ENCODE measurements at places on chromosomes 4 and X.

GRCh38 chrX:65587616-65588526 lies 53.3 kb upstream of the LAS1L start:
- no peak for DNase-seq

DNA sequence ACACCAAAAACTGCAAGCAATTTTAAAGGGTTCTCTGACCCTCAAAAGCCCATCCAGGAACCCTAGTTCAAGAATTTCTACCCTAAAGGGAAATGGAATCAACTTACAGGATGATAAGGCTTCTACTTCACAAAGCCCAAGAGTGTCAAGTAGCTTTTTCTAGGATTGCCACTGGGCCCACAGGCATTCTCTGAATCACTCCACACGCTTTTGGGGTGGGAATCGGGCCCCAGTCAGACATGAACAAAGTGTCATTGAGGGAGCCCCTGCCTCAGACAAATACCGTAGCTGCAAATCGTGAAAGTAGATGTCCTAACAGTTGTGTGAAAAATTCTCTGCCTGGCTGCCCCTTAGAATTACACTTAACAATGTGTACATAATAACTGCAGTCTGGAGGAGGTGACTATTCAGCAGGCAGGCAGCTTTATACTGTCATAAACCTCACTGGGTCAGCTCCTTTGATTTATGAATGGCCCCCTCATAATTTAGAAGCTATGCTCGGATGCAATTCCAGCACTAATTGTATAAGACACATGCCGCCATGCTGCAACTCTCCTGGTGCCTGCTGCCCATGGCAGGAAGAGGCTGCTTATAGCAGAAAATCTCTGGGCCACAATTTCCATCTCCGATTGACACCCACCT lies 36.7 kb downstream of the CHRDL1 start:
- DNase-seq, result no peak

GRCh38 chrX:2828344-2828958 lies at the start of gene GYG2:
Gene GYG2, plus strand, starts transcription at chrX:2828930. Its CDS starts 1,259 bp downstream, at chrX:2830189.
- no peak for DNase-seq

- no peak for DNase-seq
These were observed 4.9 kb upstream of the ZNF630 start for GRCh38 chrX:48076343-48076742.

GRCh38 chr4:38385093-38386004 lies 278.6 kb upstream of the KLF3 start:
- DNase-seq, result no peak

- no peak for DNase-seq
These were observed 53.4 kb downstream of the DKK2 start for GRCh38 chr4:106982711-106983211.

DNA sequence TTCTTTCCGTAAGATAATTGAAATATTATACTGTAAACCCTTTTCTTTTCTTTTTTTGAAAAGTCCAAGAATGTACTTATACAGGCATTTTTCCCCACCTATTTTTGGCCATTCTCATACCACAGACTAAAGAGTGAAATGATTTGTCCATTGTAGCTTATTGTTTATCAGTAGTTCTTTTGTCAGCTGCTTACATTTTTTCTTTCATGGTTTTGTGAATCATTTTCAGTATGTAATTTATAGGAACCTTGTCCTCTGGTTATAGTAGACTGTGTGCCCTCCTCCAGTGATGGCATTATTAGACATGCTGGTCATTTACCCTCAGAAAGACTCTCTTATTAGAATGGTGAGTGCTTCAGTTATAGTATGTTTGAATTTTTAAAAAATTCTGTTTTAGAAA lies 56.7 kb downstream of the CCKAR start:
- no peak for DNase-seq

- DNase-seq, result no peak
These were observed 23.3 kb upstream of the BBS12 start for GRCh38 chr4:122709236-122709635.

- DNase-seq, result no peak
These were observed 193.0 kb downstream of the KLHL4 start for GRCh38 chrX:87710580-87710979.

- DNase-seq, result no peak
These were observed 287.1 kb downstream of the ANK2 start for GRCh38 chr4:113336556-113336955.

DNA sequence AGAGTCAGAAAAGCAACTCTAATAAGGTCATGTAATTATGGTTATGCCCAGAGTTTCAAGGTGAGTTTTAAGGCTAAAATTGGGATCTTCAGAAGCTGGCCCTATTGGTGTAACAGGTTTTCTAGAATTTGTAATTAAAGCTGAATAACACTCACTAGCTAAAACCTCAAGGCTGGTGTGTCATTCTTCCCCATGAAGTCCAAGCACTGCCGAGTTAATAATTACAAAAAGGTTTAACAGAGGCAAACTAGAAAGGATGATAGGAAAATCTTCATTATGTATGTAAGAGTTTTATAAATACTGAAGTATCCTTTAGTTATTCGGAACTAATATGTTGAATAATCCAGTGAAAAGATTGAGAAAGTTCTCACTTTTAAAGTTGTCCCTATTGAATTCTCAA lies 34.3 kb downstream of the MXRA5 start:
- no peak for DNase-seq

DNA sequence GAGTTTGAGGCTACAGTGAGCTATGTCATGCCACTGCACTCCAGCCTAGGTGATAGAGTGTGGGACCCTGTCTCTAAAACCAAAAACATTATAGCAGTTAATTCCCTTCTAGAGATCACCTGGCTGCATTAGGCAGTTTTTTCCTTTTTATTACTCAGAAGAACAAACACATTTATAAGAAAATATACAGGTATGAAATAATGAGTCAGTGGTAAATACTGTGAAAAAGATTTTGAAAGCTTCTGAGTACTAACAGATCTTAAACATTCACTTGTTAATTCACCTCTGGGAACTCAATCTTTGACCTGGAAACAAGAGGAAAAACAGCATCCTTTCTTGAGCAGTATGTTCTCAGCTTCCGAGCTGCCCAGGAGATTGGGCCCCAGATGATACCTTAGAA lies 64.1 kb downstream of the UCHL1 start:
- DNase-seq, result no peak

- no peak for DNase-seq
These were observed 193.8 kb upstream of the RBPJ start for GRCh38 chr4:26126994-26127393.

GRCh38 chr4:80035336-80035735 lies 37.7 kb downstream of the ANTXR2 start:
- DNase-seq, result no peak

- DNase-seq, result no peak
These were observed 9.0 kb downstream of the SSR4 start for GRCh38 chrX:153803211-153804099.

GRCh38 chr4:184838249-184839074 lies 12.7 kb upstream of the ACSL1 start:
- DNase-seq, result no peak

GRCh38 chr4:6657242-6658208 lies 17.0 kb downstream of the MRFAP1 start:
- no peak for DNase-seq

DNA sequence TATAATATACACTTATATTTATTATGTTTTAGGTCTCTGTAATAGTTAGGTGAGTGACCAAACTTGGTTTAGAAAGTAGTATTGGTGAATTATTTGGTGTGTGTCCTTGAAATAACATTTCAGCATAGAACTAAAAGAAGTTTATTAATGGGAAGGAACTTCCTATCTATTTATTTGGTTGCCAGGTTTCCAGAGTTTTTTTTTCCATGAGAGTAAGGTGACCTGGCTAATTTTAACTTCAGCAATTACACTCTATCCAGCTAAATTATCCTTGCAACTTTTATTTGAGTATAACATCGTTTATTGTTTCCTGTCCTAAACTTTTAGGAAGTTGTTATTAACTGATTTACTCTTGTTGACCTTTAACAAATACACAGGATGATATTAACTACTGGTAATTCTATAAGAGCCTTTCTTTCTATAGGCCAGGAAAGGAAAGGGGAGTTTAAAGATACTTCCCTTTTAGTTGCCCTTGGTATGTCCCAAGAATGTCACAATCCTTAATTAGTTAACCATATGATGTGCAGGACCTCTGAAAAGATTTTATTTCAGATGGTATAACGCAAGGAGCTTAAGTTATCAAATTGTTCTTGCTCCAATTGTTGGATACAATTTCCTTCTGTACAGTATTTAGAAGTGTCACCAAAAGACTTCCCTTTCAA lies 18.9 kb downstream of the PRDM8 start:
- DNase-seq, result no peak

DNA sequence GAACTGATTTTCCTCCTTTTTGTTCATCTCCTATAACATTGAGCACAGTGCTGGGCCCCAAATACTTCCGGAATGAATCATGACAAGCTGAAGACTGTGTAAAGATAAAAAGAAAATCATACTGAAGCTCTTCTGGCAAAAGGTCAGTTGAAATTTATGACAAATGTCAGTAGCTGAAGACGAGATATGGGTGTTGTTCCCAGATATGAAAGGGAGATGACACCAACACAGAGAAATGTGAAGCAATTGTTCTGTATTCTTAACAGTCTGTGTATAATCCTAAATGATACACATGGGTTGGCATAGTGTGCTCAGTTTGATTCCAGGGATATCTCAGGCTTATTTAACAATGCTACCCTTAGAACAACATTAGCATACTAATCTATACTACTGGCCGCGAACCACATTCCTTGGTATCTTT lies 170.5 kb upstream of the PITX2 start:
- no peak for DNase-seq

DNA sequence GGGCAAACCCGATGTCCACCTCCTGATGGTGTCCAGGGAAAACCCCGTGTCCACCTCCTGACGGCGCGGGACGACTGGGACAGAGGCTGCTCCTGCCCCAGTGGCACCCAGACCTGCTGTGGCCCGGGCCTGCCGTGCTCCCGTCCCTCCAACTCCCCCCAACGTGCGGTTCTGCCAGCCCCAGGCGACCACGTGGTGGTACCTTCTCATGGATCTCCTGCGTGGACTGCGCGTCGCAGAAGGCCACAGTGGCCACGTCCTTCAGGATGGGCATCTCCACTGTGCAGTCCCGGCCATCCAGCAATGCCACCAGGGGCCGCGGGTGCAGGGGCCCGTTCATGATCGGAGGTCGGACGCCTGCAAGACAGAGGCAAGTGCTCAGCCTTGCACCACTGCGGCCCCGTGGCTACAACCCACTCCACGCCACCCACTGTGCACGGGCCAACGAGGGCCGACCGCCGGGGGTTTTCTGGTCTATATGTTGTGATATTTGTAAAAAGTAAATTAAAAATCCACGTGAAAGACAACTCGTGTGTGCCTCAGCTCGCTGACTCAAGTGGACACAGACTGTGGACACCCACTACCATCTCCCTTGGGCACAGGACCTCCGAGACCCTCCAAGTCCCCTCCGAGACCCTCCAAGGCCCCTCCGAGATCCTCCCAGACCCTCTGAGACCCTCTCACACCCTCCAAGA lies 10.8 kb downstream of the CTBP1 start:
- no peak for DNase-seq

GRCh38 chr4:180169394-180169793 lies 2073.8 kb upstream of the TENM3 start:
- DNase-seq, result no peak

DNA sequence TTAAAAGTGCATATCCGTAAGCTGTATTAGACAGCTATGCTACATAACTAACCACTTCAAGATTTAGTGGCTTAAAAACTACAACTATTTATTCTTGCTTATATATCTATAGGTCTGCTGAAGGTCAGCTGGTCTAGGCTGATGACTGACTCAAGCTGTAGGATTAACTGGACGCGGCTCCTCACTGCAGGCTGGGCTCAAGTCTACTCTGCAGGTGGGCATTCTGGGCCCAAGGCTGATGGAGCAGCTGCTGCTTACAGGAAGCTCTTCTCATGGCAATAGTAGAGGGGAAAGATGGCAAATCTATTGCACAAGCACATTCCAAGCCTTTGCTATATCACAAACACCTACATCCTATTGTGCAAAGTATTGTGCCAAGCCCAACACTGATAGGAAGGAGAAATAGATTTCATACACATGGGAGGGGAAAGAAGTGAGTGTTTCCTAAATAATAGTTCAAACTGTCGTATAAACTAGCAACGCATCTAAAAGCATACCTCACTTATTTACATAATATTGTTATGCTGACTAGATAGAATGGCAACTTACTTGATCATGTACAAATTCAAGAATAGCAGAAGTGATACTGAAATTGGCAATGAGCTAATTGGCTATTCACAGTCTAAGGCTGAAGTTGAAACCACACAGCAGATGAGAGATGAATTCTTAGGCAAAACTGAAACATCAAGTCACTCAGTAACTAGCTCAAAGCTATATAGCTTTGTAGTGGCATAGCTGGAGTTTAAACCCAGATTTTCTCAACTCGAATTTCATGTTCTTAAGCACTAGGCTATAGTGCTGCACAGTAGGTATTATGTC lies 263.8 kb downstream of the NKX6-1 start:
- no peak for DNase-seq

- DNase-seq, result no peak
These were observed 2.3 kb downstream of the TBL1X start for GRCh38 chrX:9467146-9467545.

DNA sequence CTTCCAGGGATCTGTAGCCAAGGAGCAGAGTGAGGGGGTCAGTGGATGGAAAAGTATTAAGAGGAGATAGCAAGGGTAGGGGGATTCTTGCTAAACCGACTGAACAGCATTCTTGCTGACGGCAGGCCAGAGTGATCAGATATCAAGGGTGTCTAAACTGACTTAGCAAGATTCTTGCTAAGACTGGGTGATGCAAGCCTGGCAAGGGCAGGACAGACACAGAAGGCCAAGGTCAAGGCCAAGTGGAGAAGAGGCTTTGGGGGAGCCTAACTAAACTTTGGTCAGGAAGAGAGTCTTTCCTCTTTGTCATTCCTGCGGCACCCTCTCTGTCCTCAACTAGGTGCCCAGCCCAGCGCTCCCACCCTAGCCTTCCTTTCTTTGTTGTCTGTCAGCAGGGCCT lies 799 bp downstream of the XPNPEP2 start:
- DNase-seq, result no peak

- DNase-seq, result peak; percentile 73
These were observed 7.9 kb upstream of the CFP start for GRCh38 chrX:47637546-47638195.

DNA sequence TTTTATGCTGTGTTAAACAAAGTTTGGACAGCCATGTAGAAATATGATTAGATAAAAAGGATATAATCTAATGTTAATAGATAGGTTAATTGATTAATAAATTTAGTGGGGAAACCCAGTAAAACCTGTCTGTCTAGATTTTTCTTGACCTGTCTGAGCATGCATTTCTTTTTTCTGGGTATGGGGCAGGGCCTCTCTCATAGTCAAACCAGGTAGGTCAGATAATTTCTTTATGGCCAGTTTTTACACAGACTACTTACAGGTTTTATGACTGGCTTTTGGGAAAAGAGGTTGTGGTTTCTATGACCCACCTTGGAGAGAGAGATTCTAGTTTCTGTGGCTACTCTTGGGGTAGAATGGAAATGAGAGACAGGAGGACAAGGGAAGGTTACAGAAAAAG lies 135.6 kb upstream of the EPHA5 start:
- DNase-seq, result no peak
